ENCODE measurements at places on chromosomes 2 and 18.

DNA sequence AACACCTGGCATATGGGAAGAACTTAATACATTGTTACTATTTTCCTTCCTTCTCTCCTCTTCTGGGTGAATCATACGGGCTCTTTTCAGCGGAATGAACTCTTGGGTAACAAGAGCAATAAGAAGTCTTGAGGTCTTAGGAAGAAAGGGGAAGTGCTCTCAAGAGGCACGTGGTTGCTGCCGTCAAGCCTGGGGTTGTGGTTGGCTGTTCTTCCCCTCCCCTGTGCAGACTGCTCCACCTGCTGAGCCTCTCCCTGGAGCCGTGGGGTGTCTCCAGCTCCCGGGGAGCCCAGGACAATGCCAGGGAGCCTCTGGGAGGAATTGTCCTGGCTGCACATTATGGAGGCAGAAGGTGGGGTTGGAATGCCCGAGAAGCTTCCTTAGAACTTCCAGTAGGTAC is 19.4 kb downstream of the TOGARAM2 start:
- DNase-seq, result peak; percentile 92

DNA sequence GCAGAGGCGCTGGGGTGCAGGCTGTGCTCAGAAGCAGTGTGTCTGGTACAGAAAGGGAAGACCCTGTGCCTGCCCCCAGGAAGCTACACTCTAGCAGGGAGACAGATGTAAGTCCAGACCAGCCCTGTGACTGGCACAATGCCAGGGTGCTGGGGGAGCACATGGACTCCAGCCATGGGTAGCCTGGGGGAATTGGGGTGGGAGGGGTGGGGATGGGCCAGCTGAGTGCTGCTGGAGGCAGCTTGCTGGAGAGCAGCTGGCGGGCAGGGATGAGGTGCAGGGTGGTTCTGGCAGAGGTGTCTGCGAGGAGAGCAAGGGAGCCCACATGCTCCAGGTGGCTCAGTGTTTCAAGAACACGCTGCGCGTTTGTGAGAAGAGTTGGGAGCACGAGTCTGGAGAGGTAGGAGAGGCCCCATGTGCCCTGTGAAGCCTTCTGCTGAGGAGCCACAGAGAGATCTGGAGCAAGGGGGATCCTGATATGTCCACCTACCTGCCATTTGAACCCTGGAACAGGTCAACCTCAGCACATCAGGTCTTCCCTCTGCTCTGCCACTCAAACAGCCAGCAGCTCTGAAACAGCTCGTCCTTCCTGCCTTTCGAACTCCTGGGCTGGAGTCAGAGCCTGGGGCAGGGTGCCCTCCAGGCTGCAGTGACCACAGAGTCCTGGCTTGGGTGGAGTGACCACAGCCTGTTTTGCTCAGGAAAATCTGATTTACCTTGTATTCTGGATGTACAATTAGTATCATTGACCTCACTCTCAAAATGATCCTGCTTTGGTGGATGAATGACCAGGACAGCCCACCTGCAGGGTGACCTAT is 15.1 kb downstream of the ALLC start:
- DNase-seq, result no peak

GRCh38 chr2:6896930-6897759 is 19.6 kb downstream of the RSAD2 start:
- peak; percentile 85 for DNase-seq

- no peak for DNase-seq
These were observed 50.6 kb downstream of the SH3BP4 start for GRCh38 chr2:235002198-235003095.
